ENCODE measurements at places on chromosomes 12 and 14.

DNA sequence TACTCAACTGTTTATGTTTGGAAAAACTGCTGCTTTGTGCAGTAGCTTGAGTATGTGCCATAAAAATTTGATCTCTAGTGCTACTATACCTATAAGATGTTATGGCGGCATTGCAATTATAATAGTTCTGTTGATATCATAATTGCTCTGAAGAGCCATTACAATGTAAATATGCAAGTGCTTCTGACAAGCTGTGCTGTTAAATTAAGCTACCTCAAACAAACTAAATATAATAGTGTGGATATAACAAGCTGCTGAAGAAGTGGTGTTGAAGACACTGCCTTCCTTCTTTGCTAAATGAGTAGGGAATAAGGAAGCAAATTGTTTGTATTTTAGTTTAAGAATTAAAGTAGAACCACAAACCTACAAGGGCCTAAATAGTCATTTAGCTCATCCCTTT, 301.0 kb upstream of the MIS18BP1 start:
- no peak for DNase-seq

DNA sequence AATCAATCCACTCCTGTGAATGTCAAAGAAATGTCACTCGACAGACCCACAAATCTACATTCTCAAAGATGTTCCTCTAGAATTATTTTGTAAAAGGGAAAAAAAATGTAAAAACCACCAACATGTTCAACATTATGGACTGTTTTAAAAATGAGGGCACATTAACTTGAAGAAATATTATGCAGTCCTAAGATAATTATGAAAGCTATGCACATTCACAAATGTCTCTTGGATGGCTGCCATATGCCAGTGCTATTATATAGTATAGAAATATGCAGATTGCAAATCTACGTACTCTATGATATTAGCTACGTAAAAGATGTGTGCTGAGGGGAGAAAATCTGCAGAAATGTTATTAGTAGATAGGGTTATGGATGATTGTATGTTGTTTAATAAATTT, 334.2 kb downstream of the BMP4 start:
- no peak for DNase-seq

DNA sequence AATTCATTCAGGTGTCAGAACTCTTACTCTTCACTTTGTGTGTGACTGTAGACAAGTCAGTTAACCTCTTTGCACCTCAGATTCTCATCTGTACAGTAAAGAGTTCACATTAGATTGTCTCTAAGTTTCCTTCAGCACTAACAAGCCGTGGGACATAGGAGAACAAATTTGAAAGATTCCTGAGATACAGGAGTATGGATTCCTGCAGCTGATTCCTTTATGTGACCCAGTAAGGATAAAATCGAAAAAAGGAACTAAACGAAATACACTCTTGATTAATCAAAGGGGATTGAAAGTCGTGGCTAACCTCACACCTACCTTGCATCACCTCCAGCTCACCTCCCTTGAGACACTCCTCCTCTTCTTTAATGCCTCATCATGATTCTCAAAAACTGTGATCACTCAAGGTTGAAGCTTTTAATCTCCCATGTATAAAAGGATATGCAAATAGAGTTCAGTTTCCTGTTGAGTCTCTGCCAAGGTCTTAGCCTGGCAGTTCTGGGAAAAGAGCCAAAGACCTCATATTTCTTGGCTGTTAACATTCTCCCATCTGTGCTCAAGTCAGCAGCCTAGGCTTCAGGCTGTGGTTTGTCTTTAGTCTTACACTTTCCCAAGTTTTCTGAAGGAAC, 156.6 kb downstream of the DAD1 start:
- peak; percentile 97 for DNase-seq

GRCh38 chr14:101980700-101981099, 16.3 kb downstream of the DYNC1H1 start:
- peak; percentile 18 for DNase-seq
